ENCODE measurements at places on chromosomes 12 and 14.
A peak's percentile ranks its signal among the peaks of the same experiment; 100 is the strongest.

- DNase-seq: no peak
Measured at GRCh38 chr14:47365233-47365632, 310.2 kb downstream of the MDGA2 start.

DNA sequence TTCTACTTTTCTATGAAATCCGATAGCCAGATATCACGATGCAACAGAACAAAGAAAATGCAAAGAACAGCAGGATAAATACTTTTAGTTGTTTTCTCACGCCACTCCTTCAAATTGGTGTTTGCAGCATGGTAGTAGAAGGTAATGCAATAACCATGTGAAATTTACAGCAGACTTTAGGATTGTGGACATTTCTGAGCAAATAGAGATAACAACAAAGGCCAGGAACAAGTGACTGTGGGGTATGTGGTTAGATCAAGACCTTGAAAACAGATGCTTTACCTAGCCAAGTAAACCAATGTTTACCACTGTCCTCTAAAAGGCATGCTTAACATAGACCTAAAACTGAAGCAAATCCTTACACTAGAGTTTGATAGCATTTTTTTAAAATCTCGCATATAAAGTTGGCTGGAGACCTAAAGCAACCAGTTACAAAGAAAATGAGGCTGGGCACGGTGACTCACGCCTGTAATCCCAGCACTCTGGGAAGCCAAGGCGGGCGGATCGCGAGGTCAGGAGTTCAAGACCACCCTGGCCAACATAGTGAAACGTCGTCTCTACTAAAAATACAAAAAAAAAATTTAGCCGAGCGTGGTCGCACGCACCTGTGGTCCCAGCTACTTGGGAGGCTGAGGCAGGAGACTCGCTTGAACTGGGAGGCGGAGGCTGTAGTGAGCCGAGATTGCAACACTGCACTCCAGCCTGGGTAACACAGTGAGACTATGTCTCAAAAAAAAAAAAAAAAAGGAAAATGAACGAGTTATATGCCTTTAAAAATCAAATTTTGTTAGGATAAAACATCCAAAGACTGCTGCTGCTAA lies 123.2 kb upstream of the FOXN3 start:
- no peak for DNase-seq

GRCh38 chr12:51393676-51394545 lies 2.7 kb upstream of the GALNT6 start:
- no peak for DNase-seq

- no peak for DNase-seq
Measured at GRCh38 chr14:72512281-72512680, 381.6 kb downstream of the DPF3 start.

GRCh38 chr14:55482936-55483605 lies 42.7 kb upstream of the TBPL2 start:
- no peak for DNase-seq

DNA sequence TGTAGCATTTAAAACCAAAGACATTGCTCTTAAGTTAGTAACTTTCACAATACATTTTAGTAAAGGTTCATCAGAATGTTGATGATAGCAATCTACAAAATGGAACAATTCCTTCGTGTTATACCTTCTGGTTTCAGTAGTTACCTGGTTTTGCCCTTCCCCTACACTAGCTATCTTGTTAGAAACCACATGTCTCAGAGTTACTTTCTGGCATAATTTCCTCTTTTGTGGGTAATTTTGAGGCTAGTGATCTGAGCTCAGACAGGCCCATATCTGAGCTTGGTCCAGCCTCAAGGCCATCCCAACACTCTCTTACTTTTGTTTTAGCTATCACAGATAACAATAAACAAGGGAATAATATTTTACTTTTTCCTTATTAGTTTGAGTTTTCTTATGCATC lies 196.9 kb downstream of the KITLG start:
- no peak for DNase-seq

GRCh38 chr14:68458840-68459469 lies 333.9 kb downstream of the ZFP36L1 start:
- DNase-seq: peak; percentile 60

GRCh38 chr14:89957791-89958190 lies 2.1 kb downstream of the TDP1 start:
- no peak for DNase-seq

- DNase-seq: no peak
Measured at GRCh38 chr12:104372061-104372720, 68.7 kb downstream of the EID3 start.

- DNase-seq: peak; percentile 86
Measured at GRCh38 chr12:115456946-115457689, 773.1 kb upstream of the TBX3 start.

- DNase-seq: peak; percentile 44
Measured at GRCh38 chr14:96297000-96297399, 41.0 kb downstream of the BDKRB1 start.

DNA sequence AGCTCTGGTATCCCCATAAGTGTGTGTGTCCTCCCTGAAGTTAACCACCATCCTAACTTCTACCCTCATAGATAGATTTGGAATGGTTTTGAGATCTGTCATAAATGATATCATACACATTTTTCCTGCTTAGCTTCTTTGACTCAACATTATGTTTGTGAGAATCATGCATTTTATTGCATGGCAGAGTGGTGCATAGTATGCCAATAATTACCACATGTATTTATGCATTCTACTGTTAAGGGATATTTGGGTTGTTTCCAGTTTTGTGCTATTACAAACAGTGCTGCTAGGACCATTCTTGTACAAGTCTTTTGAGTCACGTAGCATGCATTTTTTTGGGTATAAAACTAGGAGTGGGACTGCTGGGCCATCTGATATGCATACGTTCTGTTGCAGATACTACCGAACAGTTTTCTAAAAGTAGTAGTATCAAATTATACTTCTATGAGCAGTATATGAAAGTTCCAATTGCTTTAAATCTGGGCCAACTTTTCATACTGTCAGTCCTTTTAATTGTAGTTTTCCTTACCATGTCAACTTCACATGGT lies 13.4 kb downstream of the GRIP1 start:
- no peak for DNase-seq

DNA sequence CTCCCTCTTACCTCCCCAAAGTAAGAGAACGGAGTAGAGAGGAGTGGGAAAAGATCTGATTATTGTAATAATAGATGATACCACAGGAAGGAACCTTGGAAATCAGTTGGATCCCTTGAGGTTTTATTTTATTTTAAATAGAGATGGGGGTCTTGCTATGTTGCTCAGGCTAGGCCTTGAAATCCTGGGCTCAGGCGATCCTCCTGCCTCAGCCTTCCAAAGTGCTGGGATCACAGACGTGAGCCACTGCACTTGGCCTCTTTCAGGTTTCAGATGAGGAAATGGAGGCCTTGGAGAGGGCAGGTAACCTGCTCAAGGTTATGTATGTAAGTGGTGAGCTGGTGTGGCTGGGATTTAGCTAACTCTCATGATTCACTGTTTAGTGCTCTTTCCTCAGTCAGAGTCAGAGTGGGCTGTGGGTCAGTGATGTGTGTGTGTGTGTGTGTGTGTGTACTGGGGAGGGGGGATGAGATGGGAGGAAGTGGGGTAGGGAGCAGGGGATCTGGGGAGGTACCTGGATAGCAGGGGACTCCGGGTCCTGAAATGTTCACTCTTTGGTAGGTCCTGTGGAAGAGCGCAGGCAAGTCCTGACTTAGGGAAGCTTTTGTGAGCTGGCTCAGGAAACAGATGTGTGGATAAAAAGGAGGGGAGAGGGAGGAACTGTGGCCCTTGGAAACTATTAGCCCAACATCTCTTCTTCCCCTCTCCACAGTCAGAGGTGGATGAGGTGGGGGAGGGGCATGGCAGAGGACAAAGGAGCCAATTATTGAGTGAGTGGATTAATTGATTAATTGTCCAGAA lies 4.7 kb upstream of the CISTR start:
- peak; percentile 44 for DNase-seq

DNA sequence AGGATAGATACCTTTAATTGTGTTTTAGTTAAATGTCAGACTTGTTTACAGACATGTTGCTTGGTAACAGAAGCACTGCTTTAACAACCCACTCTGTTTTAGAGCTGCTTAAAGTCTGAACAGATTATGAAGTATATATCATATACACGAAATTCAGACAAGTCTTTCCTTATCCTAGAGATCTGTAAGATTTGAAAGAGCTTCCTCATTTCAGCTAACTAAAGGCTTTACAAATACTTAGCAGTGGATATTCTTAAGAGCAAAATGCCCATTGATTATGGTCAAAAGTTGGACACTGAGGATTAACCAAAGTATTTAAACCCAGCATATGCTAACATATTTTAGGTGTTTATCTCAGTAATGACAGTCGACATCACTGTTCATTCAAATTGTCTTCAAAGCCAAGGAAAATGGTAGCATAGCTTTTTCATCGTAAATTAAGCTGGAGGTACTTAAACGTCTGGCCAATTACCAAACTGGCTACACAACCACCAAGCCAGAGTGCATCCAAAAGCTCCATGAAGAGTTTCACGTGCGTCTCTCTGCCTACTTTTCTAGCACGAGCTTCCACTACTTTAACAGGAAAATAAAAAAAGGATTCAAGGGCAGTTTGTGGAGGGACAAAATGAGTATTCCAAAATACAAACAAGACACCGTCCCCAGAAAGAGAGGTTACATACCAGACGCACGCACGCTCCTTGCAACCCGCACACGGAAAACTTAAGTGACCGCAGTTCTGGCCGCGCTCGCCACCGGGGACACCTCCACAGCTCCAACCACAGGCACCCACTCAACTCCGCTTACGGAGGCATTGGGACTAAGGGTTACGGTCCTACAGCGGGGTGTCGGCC lies 565 bp downstream of the CEP83 start:
- DNase-seq: peak; percentile 40

GRCh38 chr12:10070380-10070779 lies 28.4 kb downstream of the CLEC1A start:
- no peak for DNase-seq

DNA sequence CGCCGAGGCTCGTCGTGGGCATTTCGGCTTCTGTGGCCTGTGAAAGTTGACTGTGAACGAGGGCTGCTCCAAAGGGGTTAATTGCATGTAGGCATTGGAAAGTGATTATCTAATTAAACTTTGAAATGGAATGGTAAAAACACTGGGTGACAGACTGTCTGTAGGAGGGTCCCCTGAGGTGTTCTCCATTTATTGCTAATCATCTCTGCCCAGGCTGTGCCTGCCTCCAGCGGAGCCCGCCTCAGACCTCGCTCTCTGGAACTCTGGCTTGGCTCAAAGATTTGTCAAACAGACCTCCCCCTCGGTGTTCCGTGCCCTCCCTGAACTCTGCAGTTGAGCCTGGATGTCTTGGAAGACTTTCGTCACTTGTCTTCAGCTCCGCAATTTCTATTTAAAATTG lies 50.2 kb upstream of the VRK1 start:
- DNase-seq: no peak

DNA sequence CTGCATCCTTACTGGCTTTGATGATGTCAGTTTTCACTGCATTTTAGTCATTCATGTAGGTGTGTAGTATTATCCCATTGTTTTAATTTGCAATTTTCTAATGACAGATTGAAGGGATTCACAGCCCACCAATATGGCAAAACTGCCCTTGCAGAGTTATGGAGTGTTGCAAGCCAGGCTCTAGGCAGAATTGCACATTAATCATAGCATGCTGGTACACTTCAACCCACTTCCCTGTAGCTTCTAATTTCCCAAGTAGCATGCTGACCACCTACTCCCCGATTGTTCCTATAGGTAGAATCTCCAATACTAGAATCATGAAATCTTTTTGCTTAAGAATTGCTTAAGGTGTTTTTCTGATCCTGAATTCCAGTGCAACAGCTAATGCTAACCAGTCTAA lies 5.2 kb upstream of the RNASE6 start:
- DNase-seq: no peak

GRCh38 chr14:37599507-37600368 lies 4.3 kb downstream of the TTC6 start:
- peak; percentile 82 for DNase-seq

DNA sequence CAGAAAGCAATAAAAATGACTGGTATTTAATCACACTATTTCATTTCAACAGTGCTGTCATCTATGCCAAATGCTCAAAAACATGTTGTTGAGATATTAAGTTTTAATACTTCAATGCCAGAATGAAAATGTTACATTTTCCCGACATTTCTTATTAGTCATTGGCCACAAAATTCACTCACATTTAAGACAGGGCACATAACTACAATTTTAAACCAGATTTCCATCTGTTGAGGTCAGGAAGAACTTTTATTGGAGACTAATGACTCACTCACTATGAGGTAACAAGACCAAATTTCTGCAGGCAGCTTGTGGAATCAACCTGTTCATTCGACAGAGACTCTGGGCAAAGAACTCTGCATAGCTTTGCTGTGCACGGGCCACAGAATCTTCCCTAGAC lies 36.8 kb downstream of the PPTC7 start:
- DNase-seq: no peak

DNA sequence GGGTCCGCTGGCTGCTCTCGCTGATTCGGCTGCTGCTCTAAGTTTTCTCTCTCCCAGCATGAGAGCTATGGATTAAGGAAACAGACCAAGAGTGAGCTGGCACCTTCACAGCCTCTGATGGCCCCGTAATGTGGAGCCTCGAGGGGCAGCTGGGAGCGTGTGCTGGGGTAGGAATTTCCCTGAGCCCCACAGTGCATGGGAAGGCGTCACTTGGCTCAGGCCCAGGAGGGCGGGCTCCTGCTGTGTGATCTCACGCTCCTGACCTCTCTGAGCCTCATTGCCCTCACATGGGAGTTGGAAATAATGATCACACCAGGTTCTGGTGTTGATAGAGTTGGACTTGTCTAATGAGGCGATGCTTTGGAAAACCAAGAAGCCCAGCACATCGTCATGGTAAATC lies 238.6 kb upstream of the CRY1 start:
- no peak for DNase-seq

DNA sequence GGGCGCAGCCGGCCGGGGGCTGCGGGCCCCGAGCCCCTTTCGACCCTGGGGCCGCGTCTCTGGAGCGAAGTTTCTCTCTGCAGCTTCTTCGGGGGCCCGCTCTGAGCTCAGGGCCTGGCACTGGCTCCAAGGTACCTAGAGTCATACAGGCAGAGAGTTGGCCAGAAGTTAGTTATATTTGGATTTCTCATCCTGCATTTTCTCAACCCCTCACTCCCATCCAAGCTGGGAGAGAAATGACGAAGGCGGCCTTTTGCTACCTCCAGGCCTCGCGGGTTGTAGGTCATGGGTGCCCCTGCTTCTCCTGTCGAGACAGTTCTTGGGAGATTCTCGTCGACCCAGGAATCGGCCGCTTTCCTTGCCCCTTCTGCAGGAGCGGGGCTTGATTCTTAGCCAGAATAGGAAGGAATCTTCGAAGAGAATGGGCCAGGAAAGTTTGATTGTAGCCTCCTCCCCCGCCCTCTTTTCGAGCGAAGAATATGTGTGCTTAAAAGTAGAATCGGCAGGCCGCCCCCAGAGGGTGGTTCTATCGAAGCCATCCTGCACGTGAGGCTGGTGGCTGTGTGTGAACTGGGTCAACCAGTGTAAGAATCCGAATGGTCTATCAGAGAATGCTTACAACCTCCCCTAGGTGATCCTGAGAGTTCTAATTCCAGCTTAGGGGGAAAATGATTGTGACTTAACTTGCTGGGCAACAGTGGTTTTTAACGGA lies 785 bp downstream of the MLEC start:
- DNase-seq: peak; percentile 58

DNA sequence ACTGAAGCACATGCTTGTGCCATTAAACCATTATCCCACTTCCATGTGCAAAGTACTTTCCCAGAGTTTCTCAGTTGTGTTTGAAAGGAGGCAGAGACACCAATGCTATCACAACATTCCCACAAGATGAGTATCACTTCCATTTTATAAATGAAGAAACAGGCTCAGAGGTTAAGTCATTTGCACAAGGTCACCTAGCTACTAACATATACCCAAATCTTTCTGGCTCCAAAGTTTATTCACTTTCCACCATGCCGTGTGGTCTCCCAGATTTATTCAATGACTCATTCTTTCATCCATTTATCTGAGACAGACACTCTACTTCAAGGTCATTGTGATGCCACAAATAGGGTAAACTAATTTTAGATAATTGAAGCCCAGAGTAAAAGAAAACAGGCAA lies 9.4 kb downstream of the ART4 start:
- DNase-seq: no peak

Data from GM23338 (cell line).